ENCODE measurements at places on chromosomes 3 and 15. TPM values are rescaled to one million over a fixed set of nuclear protein-coding genes. Genes with fewer than 3 reads are reported as not detected.

The ADGRG7 gene
- not detected for total RNA-seq

The RETNLB gene
- total RNA-seq, result not detected

The KBTBD13 gene
- not detected for total RNA-seq

The DPPA2 gene
- total RNA-seq, result not detected

The PRR20G gene
- total RNA-seq, result 0.30 TPM

The SMCO1 gene
- not detected for total RNA-seq

The FBXW12 gene
- total RNA-seq, result not detected

The ATP13A5 gene
- total RNA-seq, result not detected

The NOX5 gene
- 0.91 TPM for total RNA-seq

The SCN11A gene
- total RNA-seq, result 0.05 TPM

The ZNF609 gene
- 31.0 TPM for total RNA-seq

The GOLGA6L10 gene
- total RNA-seq, result 1.2 TPM

The CD200R1 gene
- not detected for total RNA-seq

The BNC1 gene
- total RNA-seq, result not detected

The FBXO40 gene
- total RNA-seq, result not detected

The MESP2 gene
- total RNA-seq, result 0.20 TPM

The GP5 gene
- 0.15 TPM for total RNA-seq

The ASB14 gene
- not detected for total RNA-seq

The DNAH12 gene
- not detected for total RNA-seq

The HES1 gene
- total RNA-seq, result 32.9 TPM

The CRYBG3 gene
- 7.5 TPM for total RNA-seq

The PPP2R3A gene
- 6.1 TPM for total RNA-seq

The MED12L gene
- 6.4 TPM for total RNA-seq

The GPR87 gene
- 3.8 TPM for total RNA-seq

The PLS1 gene
- 38.8 TPM for total RNA-seq

The CCR5 gene
- not detected for total RNA-seq

The RPUSD2 gene
- total RNA-seq, result 22.5 TPM

The SLC51A gene
- total RNA-seq, result not detected

The ADCY5 gene
- 0.49 TPM for total RNA-seq

The CRELD1 gene
- total RNA-seq, result 18.7 TPM

The SLC49A4 gene
- total RNA-seq, result 11.3 TPM

The CYP8B1 gene
- total RNA-seq, result 0.12 TPM

The FETUB gene
- not detected for total RNA-seq

The ZNF80 gene
- total RNA-seq, result 0.12 TPM

The PP2D1 gene
- not detected for total RNA-seq

The GXYLT2 gene
- 5.6 TPM for total RNA-seq

The UROC1 gene
- total RNA-seq, result not detected

The ZPLD1 gene
- total RNA-seq, result not detected

The PLEKHO2 gene
- total RNA-seq, result 8.0 TPM
